ENCODE measurements at places on chromosomes 2 and 18. TPM values are rescaled to one million over a fixed set of nuclear protein-coding genes. Genes with fewer than 3 reads are reported as not detected.

The GTF2A1L gene
- total RNA-seq, result not detected

The CDKL4 gene
- 14.3 TPM for total RNA-seq

The TGFA gene
- total RNA-seq, result not detected

The IL1B gene
- total RNA-seq, result not detected

The CFAP210 gene
- total RNA-seq, result 0.18 TPM

The SPP2 gene
- not detected for total RNA-seq

Measured in Karpas-422 (cell line).